ENCODE measurements at places on chromosomes 11 and 22.

GRCh38 chr11:61378713-61379313, 13.6 kb upstream of the TMEM216 start:
- DNase-seq: no peak

GRCh38 chr11:104997288-104997687, 25.7 kb downstream of the CASP5 start:
- no peak for DNase-seq

DNA sequence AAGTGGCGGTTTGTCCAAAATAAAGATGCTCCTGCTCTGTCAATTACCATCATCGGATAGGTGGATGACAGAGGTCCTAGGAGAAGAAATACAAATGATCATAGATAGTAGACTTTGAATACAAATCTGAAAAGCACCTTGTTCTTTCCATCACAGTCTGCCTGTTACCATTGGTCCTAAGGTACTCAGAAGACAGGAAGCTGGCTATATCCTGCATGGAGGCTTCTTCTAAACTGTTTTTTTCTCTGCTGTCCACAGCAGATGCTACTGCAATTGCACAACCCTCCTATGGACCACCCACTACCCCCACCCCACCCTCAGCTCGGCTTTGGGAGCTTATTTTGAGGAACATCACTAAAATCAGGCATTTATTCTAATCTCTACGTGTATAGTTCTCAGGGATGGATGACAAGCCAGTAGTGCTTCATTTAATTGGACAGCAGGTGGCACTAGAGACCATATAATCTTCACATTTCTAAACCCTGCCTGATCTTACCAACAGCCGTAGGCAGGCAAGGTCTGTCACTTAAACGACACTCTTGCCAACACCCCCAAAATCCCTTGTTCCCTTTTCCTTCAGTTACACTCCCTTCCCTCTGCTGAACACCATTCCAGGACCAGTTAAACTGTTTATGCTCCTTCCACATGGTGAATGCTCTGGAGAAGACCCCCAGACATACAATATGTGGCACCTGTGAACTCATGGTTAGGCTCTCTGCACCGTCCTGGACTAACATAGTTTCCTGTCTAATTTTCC, 6.6 kb upstream of the PTS start:
- peak; percentile 29 for DNase-seq

DNA sequence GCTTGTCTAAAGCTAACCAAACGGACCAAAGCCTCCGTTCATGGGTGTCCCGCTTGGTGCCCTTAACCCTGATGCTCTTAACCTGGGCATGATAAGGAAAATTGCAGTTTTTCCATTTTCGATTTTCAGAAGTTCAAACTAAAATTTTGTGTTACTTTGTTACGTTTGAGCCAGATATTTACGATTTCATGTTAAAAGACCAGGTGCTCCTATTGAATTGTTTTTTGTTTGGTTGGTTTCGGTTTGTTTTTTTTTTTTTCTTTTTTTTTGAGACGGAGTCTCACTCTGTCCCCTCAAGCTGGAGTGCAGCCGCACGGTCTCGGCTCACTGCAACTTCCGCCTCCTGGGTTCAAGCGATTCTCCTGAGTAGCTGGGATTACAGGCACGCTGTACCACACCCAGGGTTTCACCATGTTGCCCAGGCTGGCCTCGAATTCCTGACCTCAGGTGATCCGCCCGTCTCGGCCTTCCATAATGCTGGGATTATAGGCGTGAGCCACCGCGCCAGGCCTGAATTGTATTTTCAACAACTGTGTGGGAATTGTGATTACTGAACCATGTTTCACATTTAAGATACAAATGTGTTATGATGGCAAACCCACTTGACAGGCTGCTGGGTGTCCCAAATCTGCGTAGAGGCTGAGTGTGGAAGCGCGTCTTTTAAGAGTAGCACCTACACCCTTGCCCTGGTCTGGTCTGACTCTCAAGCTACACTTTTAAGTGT, 864 bp upstream of the USP28 start:
- DNase-seq: no peak

DNA sequence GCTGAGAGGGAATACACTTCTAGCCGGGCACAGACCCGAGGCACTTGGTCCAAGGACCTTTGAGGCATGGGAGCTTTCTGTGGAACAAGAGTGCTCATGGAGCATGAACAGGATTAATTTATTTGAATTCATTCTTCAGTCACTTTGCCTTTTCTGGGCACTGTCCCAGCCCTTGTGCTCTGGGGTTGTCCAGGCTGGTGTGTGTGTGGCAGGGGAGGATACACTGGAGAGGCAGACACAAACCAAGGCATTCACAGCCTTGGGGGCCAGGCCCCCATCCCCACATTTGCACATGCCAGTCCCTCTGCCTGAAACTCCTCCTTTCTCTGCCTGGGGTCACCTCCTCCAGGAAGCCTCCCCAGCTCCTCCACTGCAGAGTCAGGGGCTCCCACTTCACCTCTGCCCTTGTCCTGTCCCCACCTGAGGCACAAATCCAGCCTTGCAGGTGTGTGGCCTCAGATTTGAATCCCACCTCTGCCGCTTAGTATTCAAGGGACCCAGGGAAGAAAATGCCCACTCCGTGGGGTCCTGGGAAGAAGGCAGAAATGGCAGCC, 55.5 kb downstream of the MYO7A start:
- no peak for DNase-seq
